ENCODE measurements at places on chromosomes 1 and 21.

GRCh38 chr21:26194811-26195251 is 24.3 kb upstream of the APP start:
- no peak for DNase-seq

- no peak for DNase-seq
Observed at GRCh38 chr1:210482945-210483617, 154.4 kb downstream of the HHAT start.

- peak; percentile 97 for DNase-seq
Observed at GRCh38 chr1:205497351-205497750, 7.1 kb upstream of the CDK18 start.

DNA sequence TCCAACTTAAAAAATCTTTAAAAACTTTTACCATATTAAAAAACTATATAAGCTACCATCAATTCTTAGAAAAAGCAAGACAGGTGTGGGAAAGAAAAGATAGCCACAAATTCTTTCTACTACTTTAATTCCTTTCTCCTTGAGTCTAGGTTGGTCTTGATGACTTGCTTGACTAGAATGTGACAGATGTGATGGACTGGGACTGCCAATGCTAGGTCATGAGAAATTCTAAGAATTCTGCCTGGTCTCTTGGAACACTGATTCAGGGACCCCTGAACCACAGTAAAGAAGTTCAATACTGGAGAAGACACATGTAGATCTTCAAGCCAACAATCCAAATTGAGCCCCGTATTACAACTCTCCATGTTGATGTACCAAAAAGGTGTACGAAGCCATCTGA is 326.6 kb upstream of the B3GALT2 start:
- DNase-seq = no peak

DNA sequence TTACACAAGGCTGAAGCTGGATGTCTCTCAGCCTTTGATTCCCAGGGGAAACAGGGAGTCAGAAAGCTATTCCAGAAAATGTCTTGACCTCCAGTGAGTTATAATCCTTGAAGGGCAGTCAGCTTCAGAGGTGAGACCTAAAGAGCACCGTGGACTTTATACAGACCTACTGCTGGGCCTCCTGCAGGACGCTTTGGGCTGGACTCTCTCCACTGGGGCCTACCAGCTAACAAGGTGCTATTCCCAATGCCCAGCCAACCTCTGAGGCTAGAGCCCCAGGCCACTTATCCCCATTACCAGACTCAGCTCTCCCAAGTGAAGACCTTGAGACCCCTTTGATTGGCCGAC is 6.6 kb downstream of the SETD4 start:
- no peak for DNase-seq

GRCh38 chr1:7576946-7577657 is 194.0 kb upstream of the VAMP3 start:
- DNase-seq = peak; percentile 3

DNA sequence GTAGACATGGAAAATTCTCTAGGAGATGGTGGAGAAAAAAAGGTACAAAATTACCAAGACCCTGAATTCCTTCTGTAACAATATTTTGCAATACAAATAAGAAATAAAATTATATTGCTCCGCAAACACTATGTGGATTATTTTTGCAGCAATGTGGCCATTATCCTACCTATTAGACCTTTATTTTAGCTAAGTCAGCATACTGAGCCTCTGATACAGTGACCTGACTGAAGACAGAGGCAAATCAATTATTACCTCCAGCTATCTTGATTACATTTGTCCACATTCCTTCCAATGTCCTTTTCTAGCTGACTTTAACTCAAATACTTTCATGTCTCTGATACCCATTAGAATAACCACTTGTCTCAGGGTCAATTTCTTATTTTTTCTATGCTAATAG is 610.9 kb downstream of the LRRIQ3 start:
- DNase-seq = no peak

DNA sequence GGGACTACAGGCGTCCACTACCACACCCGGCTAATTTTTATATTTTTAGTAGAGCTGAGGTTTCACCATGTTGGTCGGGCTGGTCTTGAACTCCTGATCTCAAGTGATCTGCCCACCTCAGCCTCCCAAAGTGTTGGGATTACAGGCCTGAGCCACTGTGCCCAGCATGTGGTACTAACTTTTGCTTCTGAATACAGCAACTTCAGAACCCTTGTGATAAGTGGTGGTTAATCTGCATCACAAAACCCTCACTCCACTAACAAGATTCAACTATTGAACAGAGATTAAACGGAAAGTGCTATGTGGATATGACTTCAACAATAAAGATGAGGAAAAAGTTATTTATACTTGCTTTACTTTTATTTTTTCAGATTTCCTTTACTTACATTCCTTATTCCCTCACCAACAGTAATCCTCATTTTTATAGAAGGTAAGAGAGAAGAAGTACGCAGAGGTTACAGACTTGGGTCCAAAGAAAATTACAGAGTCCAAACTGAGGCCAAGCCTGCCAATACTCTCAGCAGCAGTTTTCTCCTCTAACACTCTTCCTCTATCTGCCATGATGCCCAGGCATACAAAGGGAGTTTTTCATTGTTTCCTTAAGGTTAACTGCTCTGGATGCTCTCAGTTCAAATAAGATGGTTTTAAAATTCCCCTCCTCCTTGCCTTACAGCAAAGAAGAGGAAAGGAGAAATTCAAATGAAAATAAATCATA is 44.3 kb downstream of the SLC16A1 start:
- DNase-seq = no peak

DNA sequence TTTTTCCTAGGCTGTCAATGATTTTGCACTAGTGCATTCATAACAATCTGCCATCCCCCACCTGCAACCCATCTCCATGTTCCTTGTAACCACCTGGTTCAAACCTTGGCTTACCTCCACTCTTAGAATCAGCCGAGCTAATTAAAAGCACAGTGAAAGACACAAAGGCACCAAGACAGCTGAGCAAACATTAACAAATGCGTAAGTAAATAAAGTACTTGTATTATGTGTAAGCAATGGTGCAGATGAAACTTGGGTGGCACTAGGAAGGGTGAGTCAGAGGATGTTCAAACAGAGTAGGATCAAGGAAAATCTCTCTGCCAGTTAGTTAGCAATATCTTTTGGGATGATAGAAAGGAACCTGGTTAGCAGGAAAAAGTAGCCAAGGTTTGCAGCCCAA is 5.1 kb upstream of the FOXJ3 start:
- peak; percentile 99 for DNase-seq

All from NCI-H69 (cell line).